Stimulated activated CD8-positive, alpha-beta memory T cell treated with anti-CD3 and anti-CD28 coated beads, Interleukin-7, amount 100 ng/mL, for 48 hours (primary cell): ENCODE measurements at places on chromosomes 7 and 10.

DNA sequence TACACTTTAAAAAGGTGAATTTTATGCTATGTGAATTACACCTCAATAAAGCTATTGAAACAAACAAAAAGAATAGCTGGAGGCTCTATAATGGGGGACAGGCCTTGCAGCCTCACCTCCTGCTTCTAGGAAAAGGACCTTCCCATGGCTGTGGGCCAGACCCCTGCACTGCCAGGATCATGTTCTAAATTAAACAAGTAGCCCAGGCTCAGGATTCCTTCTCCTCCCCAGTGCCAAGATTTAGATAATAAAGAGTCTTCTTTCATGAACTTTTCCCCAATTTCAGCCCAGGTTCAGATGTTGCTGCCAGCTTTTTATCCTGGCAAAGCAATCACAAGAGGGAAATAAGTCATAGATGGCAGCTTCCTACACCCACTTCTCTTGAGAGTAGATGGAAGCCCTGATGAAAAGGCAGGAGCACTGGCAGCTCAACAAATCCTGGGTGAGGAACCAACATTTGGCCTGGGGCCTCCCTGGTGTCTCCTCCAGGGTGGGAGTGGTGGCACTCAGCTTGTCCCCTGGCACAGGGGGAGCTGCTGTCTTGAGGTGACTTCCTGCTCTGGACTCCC is 22.2 kb upstream of the CAMK2B start:
- no peak for DNase-seq

DNA sequence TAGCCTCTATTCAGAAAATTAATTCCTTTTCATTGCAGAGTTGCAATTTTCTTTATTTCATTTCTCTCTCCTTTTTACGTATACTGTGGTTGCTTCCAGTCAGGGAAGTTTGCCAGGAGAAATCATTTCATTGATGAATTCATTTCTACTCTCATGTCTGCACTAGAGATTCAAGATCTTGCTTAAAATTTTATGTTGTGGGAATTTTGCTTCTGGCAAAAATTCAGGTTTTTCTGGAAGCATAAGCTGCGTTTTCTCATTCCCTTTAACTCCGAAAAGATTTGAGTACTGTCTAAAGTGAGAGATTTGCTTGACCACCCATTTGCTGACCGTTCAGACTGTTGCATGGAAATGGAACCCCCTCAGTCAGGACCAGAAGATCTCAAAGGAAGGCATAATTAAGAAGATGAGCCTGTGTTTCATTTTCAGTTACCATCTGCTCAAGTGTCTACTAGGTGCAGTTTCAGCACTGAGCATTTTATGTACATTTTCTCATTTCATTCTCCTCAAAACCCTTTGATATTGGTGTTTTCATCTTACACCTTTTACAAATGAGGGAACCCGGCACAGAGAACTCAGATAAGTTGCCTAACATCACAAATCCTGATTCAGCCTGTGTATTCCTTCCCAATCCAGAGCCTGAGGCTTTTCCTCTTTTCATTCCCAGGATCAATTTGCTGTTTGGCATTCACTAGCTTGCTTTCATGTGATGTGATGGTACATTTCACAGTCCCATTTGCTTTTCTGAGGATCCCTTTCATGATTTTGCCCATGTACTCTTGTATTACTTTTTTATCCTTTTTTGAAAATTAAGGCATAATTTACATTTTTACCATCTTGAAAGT is 3.9 kb downstream of the PTPRZ1 start:
- DNase-seq: no peak

GRCh38 chr7:129257168-129257567 is 32.3 kb downstream of the AHCYL2 start:
- no peak for DNase-seq

DNA sequence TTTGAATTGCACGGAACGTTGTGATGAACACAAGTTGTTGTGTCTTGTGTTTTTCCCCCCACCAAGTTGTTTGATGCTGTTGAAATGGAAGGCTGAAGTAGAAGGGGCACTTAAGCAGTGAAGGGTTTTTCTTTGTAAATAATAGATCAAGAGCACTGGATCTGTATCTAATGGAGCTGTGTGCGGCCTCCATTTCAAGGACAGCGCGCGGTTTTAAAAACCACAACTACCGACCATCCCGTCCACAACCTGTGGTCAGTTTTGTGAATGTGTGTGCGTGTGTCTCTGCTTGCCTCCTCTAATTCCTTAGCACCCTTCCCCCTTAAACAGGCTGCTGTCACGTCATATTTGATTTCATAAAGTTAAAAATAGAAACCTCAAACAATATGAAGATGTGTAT is 165.5 kb downstream of the TCF7L2 start:
- no peak for DNase-seq

- no peak for DNase-seq
Observed at GRCh38 chr10:29227201-29227600, 61.7 kb upstream of the LYZL1 start.

DNA sequence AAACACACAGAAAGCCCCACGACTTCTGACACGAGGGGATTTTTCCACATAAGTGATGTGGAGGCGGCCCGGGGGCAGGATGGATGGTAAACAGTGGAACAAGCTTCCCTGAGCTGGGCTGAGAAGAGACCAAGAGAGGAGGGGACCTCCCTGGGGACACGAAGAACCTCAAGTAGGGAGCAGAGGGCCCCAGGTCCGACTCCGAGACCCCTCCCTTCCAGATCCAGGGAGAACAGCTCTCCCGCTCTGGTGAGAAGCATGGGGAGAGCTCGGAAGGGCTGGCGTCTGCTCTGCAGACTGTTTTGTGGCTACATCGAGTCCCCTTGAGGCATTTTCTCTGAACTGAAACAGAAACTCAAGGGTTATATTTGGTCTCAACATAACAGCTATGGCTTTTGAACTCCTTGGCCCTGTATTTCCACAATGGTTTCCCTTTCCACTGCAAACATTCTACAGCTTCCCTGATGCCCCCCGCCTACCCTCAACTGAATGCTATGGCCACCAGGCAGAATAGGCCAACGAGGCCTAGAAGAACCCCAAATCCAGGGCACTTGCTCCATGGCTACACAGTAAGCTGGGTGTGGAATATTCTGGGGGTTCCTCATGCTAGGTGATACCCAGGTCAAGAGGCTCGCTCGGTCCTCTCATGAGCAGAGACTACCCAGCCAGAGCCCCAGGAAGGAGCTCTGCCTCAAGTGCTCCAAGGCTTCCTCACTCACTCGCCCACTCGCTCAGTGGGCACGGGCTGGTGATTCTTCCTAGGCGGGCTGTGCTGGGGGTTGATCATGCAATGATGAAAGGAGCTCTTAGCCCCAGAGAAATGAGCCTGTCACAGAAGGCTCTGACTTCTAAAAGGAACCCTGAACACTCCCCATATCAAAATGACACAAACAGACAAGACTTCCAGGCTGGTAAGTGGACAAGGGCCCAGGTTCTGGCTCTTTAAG is 47.5 kb downstream of the FAM53B start:
- no peak for DNase-seq

DNA sequence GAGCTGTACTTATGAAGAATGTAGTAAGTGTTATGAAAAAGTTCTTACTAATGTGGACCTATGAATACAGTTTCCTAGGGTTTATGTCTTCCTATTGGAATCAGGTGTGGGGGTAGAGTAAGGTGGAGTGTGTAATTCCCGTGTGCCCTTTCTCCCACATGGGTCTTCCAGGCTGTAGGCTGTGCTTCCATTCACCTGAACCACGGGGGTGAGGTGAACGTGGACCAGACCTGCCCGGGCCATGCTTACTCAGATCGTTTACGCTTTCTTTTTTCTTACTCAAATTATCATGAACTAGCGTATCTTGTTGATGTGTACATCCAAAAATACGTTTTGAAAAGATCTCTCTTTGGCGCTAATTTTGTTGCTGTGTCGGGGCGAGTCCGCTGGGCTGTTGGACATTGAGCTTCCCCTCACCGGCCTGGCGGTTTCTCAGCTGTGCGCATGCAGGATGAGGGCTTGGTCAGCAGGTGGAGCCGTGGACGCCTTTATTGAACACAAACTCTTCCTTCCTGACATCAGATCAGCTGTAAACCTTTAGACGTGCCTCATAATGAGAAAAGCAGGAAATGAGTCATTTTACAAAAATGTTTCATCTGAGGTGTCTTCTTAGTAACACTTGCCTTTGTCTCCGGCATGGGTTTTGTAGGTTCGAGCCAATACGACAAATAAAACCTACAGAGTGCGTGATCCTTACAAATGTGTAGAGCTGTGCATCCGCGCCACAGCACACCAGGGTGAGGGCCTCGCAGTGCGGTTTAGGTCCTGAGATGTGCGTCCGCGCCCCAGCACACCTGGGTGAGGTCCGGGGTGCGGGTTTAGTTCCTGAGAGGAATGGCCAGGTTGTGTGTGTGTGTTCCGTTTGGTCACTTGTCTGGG is 53.8 kb downstream of the WDR37 start:
- DNase-seq: peak; percentile 66

GRCh38 chr10:76234499-76235226 is 803.2 kb downstream of the LRMDA start:
- DNase-seq: no peak

DNA sequence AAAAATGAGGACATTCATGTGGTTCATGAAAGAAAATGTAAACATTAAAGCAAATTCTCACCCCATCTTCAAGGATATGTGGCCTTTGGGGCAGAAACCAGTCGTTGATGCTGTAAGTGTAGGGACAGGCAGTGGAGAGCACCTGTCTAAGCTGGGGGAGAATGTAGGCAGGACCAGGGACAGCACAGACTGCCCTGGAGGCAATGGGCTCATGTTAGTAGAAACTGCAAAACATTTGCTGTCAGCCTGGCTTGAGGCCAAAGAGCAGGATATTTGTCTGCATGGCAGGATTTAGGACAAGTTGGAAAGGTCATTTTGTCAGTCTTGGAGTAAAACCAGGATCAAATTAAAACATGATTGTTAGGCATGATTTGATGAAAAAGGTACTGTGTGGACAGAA is 211.6 kb upstream of the AGK start:
- DNase-seq: no peak

DNA sequence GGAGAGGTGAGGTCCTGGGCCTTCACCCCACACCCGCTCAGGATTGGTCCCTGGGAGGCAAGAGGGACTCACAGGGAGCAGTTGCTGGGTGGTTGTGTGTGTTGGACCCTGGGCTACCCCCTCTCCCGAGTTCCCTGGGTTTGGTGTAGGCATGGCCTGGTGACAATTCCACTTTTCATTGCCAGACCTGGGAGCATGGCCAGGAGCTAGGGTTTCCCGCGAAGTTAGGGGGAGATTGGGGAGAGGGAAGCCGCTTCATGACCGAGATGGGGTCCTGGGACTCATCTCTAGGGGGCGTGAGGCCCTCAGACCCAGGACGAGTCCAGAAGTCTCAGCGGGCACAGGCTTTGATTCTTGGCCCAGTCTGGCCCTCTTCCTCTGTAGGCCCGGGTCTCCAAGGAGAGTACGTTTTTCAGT is 606 bp downstream of the PALD1 start:
- no peak for DNase-seq

- DNase-seq: no peak
Observed at GRCh38 chr10:59131666-59132065, 44.8 kb upstream of the PHYHIPL start.

GRCh38 chr7:135769005-135769802 is 20.6 kb upstream of the FAM180A start:
- DNase-seq: no peak
